ENCODE measurements at places on chromosomes 7 and 10.

DNA sequence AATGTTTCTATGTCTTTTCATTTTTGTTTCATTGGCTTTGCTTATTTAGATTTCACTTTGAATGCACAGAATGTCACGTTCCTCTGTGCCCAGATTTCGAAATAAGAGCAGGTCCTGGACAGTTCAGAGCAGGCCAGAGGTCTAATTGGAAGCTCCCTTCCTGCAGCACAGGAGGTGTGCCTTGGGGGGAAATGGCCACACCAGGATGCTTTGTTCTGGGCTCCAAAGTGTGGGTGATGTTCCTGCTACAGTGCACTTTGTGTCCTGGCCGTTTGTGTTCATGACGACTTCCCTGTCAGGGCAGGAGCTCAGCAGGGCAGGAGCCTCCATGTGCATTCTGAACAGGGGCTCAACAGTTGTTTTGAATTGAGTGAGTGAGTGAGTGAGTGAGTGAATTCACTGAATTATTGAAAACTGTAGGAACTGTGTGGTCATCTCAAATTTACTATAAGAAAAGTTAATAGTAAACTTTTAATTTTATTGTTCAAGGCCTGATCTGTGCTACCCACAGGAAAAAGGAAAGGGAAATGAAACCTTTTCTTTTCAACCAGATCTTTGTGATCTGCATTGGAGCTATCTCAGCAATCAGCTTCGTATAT lies 109.5 kb upstream of the GJD4 start:
- no peak for DNase-seq

- DNase-seq: no peak
These were observed 594 bp downstream of the ZNF503 start for GRCh38 chr10:75400771-75401568.

DNA sequence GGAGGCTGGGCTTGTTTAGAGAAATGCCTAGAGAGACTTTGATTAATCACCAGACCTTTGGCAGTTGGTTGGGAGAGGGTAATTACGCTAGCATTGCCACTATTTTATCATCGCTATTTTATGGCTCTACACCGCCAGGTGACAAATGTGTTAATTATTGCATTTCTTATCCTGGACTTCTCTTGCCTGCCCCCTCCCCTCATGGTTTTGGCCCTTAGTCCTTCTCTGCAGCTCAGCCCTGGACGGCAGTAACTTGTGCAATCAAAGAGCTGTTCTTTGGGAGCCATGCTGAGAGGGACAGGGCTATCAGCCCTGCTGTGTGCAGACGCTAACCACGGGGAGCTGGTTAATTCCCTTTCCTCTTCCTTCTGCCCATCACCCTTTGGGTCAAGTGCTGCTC lies 585.0 kb downstream of the AUTS2 start:
- no peak for DNase-seq

GRCh38 chr10:17348501-17349349 lies 105.7 kb downstream of the ST8SIA6 start:
- DNase-seq: no peak

GRCh38 chr7:39528849-39529248 lies 37.4 kb upstream of the YAE1 start:
- DNase-seq: no peak

- DNase-seq: no peak
These were observed 26.7 kb upstream of the CDCA7L start for GRCh38 chr7:21972397-21972784.

DNA sequence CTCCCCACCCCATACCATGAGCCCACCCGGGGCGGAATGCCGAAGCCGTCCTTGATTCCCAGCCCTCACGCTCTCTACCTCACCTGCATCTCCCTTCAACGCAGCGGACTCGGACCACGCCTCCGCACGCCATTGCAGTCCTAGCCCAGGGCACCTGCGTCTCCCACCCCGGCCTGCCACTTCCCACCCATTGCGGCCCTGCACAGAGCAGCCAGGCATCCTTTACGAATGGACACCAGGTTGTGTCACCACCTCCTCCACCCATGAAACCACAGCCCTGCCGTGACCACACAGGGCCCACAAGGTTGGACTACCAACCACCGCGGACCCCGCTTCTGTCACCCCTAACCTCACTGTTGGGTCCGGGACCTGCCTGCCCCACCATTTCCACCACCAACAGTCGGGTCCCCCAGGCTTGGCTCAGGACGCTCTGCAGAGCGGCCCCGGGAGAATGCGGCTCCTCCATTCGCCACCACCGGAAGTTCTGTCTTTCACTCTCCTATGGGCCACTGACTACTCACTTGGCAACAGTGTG lies 232.5 kb downstream of the MAD1L1 start:
- no peak for DNase-seq

DNA sequence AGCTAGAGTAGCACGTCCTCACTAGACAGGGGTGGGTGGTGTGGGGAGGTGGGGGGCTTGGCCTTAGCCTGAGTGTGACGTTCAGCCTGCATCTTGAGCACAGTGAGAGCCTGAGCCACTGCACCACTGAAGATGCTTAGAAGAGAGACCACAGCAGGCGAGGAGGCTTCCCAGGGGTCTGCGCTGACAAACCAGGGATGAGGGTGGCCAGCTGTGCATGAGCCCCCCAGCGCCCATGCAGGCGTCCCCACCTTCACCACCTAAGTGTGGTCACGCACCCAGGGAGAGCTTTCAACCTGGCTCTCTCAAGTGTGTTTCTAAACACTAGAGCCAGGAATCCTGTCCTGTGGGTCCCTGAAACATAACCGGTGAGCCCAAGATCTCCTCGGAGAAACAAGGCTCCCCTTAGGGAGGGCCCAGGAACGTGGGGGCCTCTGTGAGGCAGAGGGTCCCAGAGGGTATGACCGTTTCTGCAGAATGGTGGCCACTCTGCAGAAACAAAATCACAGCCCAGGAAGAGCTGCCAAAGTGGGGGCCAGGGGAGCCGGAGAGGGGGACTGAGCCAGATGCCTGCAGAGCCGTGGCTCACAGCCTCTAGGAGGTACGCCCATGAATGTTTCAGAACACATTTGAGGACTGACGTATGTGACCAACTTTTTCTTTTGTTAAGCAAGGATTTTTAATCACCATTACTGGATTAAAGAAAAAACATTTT lies 85.2 kb upstream of the INSIG1 start:
- DNase-seq: no peak

DNA sequence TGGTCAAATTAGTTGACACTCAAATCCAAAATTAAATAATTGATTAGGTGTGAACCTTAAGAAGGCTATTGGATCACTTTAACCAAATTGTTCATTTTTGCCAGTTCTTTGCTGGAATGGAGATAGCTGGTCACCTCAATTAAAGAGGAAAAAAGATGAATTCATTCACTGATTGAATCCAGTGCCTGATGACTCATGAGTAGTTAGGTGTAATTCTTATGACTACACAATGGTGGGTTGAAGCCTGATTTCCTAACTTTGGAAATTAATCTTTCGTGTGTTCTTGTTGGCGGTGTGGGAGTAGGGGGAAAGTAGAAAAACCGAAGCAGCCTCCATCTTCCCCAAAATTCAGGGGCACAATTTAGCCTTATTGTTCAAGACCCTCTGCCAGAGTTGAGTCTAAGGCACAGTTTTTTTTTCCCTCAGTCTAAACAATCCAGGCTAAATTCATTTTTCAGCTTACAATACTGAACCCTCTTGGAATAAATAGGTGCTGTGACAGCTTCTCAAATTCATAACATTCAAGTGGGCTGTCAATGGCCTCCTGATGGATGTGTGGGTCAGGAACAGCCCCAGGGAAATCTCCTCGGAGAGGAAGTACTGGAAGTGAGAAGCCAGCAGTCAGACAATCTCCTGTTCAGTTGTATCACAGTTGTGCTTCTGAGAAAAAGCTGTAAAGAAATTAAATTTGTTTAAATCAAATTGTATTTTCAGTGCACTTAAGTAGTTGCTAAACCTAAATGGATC lies 356.6 kb downstream of the BBS9 start:
- DNase-seq: no peak

GRCh38 chr7:2604608-2605174 lies 27.1 kb upstream of the TTYH3 start:
- no peak for DNase-seq

DNA sequence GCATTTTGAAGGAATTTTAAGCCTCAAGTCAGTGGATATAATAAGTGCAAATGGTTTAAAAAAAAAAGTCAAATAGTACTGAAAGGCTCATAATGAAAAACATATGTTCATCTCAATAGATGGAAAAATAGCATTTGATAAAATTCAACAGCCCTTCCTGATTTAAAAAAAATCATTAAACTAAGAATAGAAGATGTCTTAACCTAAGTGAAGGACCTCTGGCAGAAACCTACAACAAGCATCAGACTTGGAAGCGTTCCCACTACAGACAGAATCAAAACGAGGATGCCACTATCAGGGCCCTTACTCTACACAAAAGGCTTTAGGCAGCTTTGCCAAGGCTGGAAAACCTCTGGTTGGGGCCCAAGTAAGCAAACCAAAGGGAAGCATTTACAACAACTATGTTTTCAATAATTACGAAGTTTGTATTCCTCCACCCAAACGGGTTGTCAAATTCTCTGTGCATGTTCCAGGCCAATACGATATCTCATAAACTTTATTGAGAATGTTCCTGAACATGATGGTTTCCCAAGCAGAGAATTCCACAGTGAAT lies 45.1 kb downstream of the CYTH3 start:
- no peak for DNase-seq

DNA sequence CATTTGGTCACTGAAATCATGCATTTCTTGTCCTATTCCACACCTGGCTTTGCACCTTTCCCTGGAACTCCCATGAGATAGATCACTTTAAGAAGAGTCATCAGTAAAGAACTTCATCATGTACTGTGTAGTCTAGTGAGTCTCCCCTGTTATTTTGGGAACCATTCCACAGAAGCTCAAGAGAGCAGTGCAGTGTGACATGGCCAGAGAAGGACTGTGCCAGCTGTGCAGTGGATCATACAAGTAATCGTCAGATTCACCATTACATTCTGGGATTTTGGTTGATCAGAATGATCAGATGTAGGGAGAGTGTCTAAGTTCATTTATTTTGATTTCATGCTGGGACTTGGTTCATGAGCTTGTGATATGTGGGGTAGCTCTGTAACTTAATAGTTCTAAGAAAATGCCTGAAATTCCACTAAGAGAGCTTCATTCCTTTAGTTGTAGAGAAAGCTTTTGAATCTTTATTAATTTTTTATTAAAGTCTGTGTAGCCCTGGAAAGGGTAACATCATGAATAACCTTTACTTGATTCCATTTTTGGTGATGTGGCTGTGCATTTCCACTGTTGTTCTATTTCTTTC lies 166.8 kb downstream of the SUGCT start:
- no peak for DNase-seq

- DNase-seq: no peak
These were observed 32.1 kb downstream of the RBAK start for GRCh38 chr7:5077740-5078139.

- no peak for DNase-seq
These were observed 208.2 kb downstream of the WDR11 start for GRCh38 chr10:121059351-121059750.

GRCh38 chr7:128381161-128381821 lies 19.8 kb upstream of the PRRT4 start:
- no peak for DNase-seq

DNA sequence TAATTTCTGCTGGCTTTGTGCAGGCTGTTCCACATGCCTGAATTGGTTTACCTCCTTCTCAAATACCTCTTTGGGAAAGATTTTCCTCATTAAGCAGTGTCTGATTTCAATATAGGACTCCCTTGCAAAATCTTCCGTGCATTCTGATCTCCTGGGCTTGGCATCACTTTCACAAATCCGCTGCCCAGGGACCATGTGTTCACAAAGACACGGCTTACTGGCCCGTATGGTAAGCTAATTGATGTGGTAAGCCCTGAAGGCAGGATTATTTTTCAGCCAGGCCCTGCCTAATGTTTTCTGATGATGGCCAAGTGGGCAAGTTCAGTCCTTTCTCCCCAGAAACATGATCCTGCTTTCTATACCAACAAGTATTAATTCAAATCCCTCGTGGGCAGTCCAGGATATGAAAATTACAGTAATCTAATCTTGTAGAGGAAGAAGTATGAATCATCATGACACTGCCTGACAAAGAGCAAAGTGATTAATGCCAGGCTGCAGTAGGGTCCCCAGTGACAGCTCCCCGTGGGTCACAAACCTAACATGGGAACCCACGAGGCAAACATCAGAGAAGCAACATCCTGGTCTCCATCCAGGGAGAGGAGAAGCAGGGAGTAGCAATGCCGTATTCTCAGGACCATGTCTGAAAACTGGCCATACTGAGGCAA lies 11.6 kb upstream of the SVIL start:
- DNase-seq: no peak

- DNase-seq: peak; percentile 47
These were observed 2.3 kb downstream of the KLF6 start for GRCh38 chr10:3782451-3783315.

GRCh38 chr7:5248201-5248885 lies 34.4 kb upstream of the SLC29A4 start:
- DNase-seq: no peak

- DNase-seq: no peak
These were observed 167.8 kb upstream of the ITGB1 start for GRCh38 chr10:33125522-33126517.

DNA sequence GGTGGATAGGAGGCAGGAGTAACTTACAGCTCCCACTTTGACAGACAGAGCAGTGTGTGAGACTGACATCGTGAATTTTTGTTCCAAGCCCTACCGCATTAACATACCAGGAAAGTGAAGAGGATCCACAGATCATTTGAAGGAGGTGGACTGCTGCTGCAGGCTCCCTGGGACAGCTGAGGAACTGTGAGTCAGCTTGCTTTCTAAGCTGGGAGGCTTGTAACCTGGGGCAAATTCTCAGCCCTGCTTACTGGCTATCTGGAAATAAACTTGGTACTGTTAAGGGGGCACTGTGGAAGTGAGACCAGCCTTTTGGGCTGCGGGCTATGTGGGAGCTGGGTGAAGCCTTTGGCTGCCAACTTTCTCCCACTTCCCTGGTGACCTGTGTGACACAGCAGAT lies 1202.5 kb downstream of the DNAJB9 start:
- DNase-seq: no peak

DNA sequence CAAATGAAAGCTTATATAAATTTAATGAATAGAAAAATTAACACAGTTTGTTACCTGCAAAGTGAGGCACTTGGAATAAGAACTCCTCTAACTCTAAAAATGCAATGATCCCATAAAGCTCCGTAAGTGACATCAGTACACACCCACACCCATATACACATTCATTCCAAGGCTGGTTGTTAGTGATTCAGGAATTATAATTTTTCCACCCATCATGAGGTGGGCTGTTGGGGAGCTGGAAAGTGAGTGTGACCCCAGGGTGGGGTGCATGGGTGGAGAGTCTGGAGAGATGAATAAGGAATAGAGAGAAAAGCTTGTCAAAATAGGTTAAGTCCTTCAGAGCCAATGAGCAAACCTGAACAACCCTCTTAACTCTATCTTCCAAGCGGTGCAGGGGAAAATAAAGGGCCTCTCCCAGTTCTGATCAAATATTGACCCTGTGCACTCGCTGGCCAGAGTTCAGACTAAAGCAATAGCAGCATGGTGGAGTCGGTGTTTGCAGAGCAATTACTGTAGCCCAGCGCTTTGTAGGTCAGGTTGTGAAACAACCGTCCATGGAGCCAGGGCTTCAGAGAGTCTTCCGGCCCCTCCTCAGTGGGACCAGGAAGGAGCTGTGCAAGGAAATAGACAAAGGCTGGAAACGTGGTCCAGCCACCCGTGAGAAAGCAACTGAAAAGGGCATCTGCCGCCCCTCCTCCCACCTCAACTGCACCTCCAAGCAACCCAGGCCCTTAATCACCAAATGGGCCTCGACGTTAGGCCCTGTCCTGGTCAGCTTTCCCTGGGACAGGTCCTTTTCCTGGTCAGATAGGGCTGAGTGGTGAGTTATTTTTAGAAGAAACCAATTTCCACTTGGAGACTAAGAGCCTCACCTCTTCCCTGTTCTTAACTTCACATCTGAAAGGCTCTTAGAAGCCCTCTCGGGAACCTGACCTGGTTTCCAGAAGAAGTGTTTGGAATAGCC lies 61.2 kb downstream of the SH3PXD2A start:
- no peak for DNase-seq

GRCh38 chr10:63265222-63265617 lies 132.1 kb downstream of the NRBF2 start:
- peak; percentile 10 for DNase-seq

Measured in stimulated activated CD8-positive, alpha-beta memory T cell treated with anti-CD3 and anti-CD28 coated beads, Interleukin-12 subunit alpha, Interleukin-12 subunit beta, amount 100 ng/mL, for 1 hour (primary cell).